ENCODE measurements at places on chromosomes 7 and 10.

GRCh38 chr7:142537760-142538159 lies 211.5 kb upstream of the PRSS1 start:
- DNase-seq = no peak

DNA sequence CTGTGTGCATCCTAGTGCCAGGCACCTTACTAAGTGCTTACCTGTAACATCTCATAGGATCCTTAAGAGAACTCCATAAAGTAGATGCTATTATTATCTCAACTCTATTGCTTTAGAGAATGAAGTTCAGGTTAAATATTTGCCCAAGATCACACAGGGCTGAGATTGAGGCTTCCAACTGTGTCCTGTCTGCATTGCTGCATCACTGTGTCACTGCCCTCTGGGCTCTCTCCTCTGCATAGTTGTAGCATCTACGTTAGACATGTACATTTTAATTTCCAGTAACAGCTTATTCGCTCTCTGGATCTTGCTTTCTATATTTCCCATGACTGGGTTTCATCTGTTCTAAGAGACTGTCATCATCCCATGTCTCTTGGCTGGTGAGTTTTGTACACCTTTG lies 63.6 kb upstream of the FZD8 start:
- DNase-seq = no peak

DNA sequence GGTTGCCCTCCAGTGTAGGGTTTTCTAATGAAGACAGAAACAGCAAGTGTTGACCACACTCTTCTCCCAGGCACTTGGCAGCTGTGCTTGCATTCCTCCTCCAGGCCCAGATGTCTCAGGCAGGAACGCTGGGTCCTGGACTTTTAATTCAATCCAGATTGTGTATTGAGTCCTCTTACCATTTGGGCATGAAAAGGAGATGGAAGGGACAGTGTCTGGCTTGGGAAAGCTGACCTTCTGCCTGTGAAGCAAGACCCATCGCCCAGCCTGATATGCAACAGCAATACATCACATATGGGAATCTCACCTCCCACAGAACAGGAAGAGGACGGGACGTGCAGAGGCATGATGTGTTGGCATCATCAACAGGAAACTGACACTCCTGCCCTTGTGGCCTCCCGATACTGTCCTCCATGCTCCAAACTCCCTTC lies 174.4 kb upstream of the LYZL2 start:
- DNase-seq = no peak

DNA sequence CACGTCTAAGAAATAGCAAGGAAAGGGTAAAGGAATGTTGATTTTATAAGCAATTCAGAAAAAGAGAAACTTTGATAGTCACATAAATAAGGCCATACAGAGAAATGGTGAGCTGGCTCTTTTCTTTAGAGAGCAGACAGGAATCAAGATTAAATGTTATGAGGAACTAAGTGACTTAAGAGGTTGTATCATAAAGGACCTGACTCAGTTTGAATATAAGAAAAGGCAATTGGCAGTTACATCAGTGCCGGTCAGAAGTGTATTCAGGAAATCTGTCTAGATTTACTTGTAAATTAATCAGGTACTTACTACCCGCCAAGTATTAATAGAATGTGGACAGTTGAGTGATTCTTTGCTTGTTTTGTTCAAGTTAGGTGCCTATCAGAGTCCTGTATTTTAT lies 2.1 kb downstream of the MRPL32 start:
- DNase-seq = no peak

DNA sequence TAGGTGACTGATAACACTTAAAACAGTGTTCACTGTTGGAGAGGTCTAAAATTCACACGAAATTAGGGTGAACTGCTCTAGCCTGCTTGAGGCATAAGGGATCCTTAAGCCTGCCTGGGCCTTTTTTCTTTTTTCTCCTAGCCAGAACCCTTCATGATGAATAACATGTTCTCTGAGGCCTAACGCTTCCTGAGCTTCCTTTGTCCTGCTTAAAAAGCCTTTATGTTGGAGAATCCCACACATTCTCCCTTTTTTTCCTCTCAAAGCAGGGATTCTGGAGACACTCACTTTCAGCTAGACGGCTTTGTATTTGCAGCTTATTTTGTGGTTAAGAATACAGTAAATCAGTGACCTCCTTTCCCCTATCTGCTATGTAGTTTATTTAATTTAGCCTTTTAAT lies 354.7 kb upstream of the PHF14 start:
- no peak for DNase-seq
